NCI-H1417 treated with DMSO at 0.1 percent for 48 hours (cell line): ENCODE measurements at places on chromosomes 1 and 21.

DNA sequence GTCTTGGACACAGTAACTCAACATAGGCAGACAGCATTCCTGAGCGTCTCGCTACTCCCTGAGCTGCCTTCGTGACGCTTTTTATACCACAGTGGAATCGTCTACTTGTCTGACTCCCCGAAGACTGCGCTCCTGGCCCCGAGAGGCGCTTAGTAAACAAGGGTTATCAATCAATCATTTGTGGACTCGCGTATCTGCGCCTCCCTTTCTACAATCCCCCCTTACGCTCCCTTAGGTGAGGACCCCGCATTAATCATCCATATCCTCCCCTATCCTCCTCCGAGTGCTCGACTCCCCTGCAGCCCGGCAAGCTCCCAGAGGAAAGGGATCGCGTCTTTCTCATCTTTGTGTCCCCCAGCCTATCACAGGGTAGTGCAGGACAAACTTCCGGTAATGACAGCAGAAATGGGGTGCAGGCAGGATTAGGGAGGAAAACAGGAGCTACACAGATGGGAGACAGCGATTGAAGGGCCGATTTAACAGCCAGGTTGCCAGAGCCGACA is 522 bp downstream of the TMEM59 start:
- DNase-seq = no peak

DNA sequence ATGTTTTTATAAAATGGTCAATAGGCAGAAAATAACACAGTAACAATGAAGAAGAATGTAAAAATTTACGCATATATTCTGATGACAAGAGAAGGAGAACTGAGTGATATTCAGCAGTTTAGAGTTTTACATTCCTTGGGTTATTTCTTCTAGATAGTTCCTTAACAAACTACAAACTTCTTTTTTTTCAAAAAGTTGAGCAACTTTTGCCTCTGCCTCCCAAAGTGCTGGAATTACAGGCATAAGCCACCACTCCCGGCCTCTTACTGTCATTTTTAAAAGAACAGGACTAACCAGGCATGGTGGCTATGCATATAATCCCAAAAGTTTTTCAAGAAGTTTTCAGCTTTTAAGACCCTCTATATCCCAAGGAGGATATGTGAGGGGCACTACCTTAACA is 32.9 kb downstream of the ARNT start:
- DNase-seq = no peak

GRCh38 chr1:87132284-87132870 is 196.3 kb upstream of the LMO4 start:
- DNase-seq = no peak

- DNase-seq = no peak
These were observed 21.3 kb downstream of the DUSP10 start for GRCh38 chr1:221720545-221720944.

DNA sequence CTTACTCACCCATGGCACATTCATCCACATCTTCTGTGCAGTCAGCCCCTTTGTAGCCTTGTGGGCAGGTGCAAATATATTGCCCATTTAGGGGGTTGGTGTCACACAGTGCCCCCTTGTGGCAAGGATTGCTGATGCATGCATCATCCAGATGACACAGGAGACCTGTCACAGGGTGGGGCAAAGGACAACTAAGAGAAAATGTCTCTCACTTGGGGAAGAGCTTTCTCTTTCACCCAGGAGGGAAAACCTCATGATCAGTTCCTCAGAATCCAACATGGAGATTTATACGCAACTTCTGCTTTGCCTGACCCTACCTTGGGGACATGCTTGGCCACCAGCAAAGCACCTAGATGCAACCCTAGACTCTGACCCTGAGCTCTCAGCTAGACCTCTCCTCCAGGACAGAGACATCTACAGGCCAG is 71.8 kb upstream of the ADAM30 start:
- DNase-seq = no peak

- no peak for DNase-seq
These were observed 282.3 kb downstream of the ZP4 start for GRCh38 chr1:237608433-237608832.

- DNase-seq = no peak
These were observed 1.1 kb downstream of the CALML6 start for GRCh38 chr1:1915911-1916840.

DNA sequence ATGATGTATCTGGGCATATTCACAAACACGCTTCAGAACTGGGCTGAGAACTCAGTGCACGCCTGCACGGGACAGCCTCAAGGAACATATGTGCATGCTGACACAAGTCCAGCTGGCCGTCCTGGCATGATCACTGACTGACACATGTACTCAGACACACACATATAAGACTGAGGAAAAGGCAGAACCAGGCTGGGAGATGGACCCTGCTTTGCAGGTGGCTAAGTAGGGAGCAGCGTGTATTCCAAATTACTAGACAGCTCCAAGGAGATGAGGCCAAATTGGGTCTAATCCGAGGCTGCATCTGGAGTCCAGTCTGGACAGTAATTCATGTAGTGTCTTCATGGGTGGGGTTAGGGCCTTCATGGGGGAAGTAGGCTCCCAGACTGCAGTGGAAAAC is 41.4 kb upstream of the GJB5 start:
- DNase-seq = no peak

GRCh38 chr1:25523542-25523941 is 19.9 kb upstream of the LDLRAP1 start:
- no peak for DNase-seq

GRCh38 chr1:112320058-112320457 is 76.0 kb upstream of the CTTNBP2NL start:
- no peak for DNase-seq

DNA sequence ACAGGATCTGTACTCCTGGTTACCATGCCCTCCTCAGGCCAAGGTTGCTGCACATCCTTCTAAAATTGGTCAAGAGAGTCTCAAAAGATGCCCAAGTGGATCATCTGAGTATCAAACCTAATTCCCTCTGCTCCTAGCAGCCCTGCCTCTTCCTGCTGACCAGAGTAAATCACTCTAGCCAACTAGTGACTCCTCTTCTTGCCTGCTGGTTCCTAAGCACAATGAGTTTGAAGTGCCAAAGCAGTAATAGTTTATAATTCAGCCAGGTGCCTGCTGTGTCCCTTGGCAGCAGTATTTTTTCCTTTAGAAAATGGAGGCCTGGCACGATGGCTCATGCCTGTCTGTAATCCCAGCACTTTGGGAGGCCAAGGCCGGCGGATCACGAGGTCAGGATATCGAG is 137.9 kb upstream of the CAMK1G start:
- DNase-seq = no peak

- no peak for DNase-seq
These were observed 10.0 kb downstream of the C1orf198 start for GRCh38 chr1:230858236-230858820.

GRCh38 chr1:60035921-60036320 is 37.6 kb downstream of the C1orf87 start:
- DNase-seq = no peak

- DNase-seq = no peak
These were observed 5.7 kb upstream of the ACBD6 start for GRCh38 chr1:180507795-180508724.

GRCh38 chr1:193118194-193118593 is 3.6 kb upstream of the CDC73 start:
- DNase-seq = no peak

GRCh38 chr1:28417441-28417922 is 47.9 kb downstream of the PHACTR4 start:
- no peak for DNase-seq

GRCh38 chr1:47178654-47179016 is 11.2 kb downstream of the PDZK1IP1 start:
- DNase-seq = no peak

GRCh38 chr1:7989762-7990428 is 28.4 kb downstream of the PARK7 start:
- DNase-seq = no peak

DNA sequence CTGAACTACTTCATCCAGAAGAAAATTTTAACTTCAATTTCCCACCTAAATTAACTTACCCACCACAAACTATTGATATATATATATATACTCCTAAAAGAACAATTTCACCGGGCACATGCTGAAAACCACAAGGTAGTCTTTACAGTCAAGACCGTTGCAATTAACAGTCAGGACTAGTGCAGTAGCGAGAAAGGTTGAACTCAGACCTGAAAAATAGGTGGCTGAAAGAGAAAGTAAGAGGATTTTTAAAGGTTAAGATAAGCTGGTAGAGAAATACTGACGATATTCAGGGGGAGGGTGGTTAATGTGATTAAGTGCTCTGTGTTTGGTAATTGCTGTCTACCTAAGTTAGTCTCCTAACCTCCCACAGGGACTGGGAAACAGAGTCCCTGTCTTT is 1153.5 kb upstream of the TMPRSS15 start:
- DNase-seq = no peak

GRCh38 chr1:47711848-47712492 is 274.1 kb downstream of the FOXD2 start:
- DNase-seq = no peak

DNA sequence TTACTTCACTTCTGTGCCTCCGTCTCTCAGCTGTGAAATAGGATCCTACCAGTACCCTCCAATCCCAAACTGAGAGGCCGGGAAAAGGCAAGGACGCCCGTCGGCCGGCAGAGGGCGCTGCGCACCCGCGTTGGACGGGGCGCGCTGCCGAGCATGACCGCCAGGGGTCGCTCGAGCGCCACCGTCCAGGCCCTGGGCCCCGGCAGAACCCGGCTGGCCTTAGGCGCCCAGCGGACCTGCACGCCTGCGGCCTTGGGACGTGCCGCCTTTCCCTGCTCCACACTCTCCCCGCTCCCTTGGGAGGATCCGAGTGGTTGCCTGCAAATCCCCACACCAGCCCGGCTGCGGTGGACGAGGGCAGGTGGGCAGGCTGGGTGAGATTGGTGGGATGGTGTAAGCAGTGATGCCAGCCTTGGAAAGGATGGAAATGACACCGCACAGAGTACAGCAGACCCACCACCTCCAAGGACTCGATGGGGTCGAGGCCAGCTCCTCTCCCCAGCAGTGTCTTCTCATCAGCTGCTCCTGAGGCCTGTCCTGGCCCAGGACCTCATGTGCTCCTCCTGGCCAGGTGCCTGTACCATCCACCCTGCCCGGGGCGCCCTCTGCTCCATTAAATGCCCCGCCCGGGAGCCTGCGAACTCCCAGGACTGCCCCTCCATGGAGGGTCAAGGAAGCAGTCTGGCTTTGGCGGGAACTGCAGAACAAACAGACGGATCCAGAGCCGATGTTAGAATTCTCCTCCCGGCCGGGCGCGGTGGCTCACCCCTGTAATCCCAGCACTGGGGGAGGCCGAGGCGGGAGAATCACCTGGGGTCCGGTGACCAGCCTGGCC is 47.4 kb upstream of the LBR start:
- DNase-seq = no peak

GRCh38 chr1:244046907-244047611 is 4.0 kb upstream of the ZBTB18 start:
- no peak for DNase-seq

- no peak for DNase-seq
These were observed 131.5 kb upstream of the SLC44A3 start for GRCh38 chr1:94688646-94689045.

DNA sequence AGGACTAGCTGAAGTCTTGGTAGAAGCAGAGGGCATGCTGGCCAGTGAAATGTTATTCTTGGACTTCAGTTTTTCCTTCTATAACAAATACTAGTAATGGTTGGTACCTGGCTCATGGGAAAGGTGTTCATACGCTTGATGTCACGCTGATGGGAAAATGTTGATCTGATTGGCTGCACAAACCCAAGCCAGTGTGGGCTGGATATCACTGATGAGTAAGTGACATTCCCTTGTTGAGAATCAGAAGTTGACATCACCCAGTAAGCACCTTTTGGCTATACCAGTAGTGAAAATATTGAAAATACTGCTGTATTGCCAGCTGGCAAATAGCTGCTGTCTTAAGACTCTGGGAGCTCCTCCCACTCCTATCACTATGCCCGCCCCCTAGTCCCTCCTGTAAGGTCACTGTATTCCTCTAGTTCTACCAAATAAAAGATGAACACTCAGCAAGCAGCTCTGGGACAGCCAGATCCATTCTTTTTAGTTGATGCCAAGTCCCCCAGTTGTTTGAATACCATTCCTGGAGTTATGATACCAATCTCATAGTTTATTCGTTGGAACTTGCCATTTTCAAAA is 168.2 kb downstream of the GRIK1 start:
- no peak for DNase-seq

- DNase-seq = no peak
These were observed 406.6 kb upstream of the CAMK1G start for GRCh38 chr1:209176866-209177430.

- DNase-seq = no peak
These were observed 63.8 kb downstream of the TBCE start for GRCh38 chr1:235430991-235431390.

GRCh38 chr1:59516881-59517280 is 220.0 kb downstream of the FGGY start:
- DNase-seq = no peak

DNA sequence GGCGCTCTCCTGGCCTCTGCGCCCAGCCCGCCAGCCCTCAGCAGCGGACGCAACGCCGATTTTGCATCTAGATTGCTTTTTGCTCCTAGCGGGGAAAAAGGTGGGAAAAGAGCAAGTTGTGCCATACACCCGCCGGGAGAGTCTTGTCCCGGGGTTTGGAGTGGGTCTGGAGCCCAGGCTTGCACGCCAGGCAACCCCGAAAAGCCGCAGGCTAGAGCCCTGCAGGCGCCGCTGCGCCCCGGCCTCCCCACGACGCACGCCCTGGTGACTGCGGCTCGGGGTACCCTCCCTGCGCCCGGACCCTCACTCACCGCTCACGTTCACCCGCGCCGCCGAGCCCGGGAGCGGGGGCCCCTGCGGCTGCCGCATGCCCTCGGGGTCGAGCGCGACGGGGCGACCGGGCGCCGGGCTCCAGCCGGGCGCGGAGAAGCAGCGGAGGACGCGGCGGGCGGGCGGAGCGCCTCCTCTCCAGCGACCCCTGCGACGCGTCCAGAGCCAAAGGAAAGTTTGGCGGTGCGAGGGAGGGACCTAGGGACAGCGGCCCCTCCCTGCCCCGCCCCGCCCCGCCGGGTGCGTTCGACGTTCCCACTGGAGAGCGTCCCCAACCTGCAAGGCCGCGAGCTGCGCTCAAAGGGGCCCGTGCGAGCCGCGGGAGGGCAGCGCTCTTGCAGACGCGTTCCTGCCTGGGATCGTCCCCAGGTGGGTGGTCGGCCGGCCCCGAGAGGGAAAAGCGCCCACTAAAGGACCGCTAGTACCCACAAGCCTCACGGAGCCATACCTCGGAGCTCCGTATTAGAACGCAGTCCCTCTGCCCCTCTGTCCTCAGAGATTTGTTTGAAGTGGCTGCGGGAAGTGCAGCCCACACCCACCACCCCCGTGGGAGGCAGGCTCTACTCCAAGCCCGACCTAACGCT is at the start of gene LPAR3:
LPAR3 (minus strand) TSS at position 502 of the 914 bp plus-strand sequence. CDS start 27,086 bp downstream, outside the sequence.
- DNase-seq = no peak
